ENCODE measurements at places on chromosomes 2 and 18.

DNA sequence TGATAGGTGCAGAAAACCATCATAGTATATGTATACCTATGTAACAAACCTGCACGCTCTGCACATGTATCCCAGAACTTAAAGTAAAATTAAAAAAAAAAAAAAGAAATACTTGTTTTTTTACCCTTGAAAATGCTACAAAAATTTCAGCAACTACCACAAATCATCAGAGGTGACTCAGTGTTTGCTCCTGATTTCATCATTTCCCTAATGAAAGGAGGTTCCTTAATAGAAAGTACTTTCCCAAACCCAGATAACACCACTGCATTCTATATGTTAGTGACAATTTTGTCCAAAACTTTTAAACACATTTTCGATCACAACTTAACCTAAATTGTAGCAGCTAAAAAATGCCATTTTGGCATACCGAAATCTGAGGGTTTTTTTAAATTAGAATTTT, 163.3 kb downstream of the SLC39A10 start:
- no peak for DNase-seq

- no peak for DNase-seq
Observed at GRCh38 chr2:161067846-161068350, 92.3 kb upstream of the TANK start.

- DNase-seq, result no peak
Observed at GRCh38 chr2:47277187-47277586, 122.1 kb upstream of the STPG4 start.

- DNase-seq, result no peak
Observed at GRCh38 chr18:63202828-63203227, 116.7 kb downstream of the BCL2 start.

DNA sequence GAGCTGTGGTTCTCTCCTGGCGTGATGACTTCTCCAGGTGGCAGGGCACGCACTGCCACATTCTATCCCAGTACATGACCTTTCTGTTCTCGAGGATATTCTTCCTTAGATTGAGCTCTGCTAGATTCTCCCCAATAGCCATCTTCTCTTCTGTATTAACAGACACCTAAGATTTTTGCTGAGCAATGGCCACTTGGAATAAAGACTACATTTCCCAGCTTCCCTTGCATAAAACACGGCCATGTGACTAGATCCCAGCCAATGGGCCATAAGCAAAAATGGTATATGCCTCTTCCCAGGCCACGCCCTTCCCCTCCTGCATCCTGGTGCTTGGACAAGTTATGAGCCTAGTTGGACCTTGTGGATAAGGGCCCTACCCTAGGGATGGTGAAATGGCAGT, 82.1 kb downstream of the EIF2AK3 start:
- no peak for DNase-seq

DNA sequence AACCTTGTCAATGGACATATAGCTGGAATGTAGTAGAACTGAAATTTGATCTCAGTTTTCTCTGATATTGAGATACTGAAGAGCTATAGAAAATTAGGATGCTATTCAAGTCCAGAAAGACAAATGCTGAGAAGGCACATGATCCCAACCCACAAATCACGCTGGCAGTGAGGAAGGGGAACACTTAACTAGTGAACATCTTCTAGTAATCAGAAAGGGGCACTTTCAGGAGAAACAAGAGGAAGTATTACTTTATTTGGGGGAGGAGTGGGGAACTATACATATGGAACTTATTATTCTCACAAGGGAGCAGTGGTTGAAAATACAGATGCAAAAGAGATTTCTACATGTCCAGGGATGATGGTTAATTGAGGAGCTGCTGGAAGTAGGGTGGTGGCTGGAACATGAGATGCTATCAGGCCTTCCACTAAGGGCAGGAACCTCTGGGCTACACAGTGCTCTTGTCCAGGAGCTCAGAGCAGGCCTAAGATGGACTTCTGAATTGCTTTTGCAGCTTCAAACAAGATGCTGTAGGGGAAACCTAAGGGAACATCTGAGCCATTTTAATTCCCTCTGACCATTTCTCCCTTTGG, 79.3 kb downstream of the TGFA start:
- DNase-seq, result no peak

DNA sequence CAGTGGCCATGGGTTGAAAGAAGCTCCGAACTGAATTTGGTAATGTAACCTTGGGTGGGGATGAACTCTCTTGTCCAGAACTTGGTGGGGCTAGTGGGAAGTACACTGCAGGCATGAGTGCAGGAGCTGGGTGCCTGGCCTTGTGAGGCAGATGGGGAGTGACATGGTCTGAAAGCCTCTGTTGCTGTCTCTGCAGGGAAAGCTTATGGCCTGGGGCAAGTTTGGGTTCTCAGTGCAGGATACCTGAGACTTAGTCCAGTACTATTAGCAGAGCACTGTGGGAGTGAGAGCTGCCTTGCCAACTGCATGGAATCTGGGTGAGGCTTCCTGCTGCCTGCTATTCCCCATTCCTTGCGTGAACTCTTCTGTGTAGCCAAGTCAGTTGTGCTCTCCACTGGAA, 1620.9 kb upstream of the NXPH2 start:
- no peak for DNase-seq

Data from stimulated activated CD8-positive, alpha-beta memory T cell treated with anti-CD3 and anti-CD28 coated beads, Interleukin-4, amount 100 ng/mL, for 1 hour (primary cell).